HFFc6 (cell line): ENCODE measurements at places on chromosomes 16 and 17. TPM values are rescaled to one million over a fixed set of nuclear protein-coding genes. Genes with fewer than 3 reads are reported as not detected.

The PKMYT1 gene
- 21.1 to 39.9 TPM (median 37.8 TPM) in 3 replicates for total RNA-seq

The CRYBA1 gene
- total RNA-seq: 0.46 TPM in 1 of 3 replicates, not detected in the others

The WSCD1 gene
- total RNA-seq: not detected in 2 replicates

The SKAP1 gene
- total RNA-seq: not detected in 3 replicates

The SPN gene
- total RNA-seq: 0.12 TPM in 1 of 3 replicates, not detected in the others

The KNOP1 gene
- 12.7 and 15.2 TPM in 2 replicates for total RNA-seq

The EDC4 gene
- 59.1 to 63.2 TPM (median 62.1 TPM) in 3 replicates for total RNA-seq

DNA sequence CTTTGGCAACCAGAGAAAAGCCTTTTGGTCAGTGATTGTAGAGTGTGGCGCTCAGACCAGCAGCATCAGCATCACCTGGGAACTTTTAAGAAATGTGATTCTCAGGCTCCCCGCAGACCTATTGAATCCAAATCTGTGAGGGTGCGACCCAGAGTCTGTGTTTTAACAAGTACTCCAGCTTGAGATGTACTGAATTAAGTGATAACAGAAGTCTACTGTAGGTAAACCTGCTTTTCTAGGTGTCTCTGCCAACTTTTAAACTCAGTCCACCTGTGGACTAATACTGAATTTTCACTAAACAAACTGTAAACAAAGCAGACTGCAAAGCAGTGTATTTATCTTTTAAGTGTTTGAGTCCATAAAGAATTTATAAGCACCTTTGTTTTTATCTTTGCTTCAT lies 43.6 kb downstream of the NUP93 start:
- H3K36me3 ChIP-seq: 0 out of 2 replicates have a peak, but pooled peaks cover 5% of the 10 kb centered on the region
- H3K4me1 ChIP-seq: peaks cover 39% of the 10 kb centered on the region
- peaks cover 5% of the 10 kb centered on the region; the same call in 1 of the 2 replicates for H3K27me3 ChIP-seq
- H3K4me3 ChIP-seq: no peak overlapping the region

- no peak overlapping the region for H3K4me3 ChIP-seq
- no peak for DNase-seq
- H3K4me1 ChIP-seq: peaks cover 6% of the 10 kb centered on the region
- peaks cover 20% of the 10 kb centered on the region for H3K27me3 ChIP-seq
- no peaks in the 10 kb centered on the region for H3K36me3 ChIP-seq
Measured at GRCh38 chr17:58320570-58321323, 7.8 kb downstream of the TSPOAP1 start.

DNA sequence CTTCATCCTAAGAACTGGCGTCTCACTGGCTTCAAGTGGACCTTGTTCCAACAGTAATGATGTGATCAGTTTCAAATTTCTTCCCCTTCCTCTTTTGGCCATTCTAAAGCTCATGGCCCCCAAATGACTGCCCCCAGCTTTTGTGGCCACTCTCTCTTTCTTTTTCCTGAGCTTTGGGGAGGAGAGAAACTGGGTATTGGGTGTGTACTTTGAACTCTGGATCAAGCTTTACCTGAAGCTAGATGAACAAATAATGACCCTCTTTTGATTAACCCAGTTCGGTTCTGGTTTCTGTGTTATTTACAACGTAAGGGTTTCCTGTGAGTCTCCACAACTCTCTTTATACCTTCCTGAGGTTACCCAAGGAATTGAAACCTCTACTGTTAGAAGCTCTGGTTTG lies 132.7 kb downstream of the FTO start:
- H3K36me3 ChIP-seq: peaks cover 27% of the 10 kb centered on the region
- no peak overlapping the region for H3K27ac ChIP-seq
- H3K27me3 ChIP-seq: no peaks in the 10 kb centered on the region; the same call in 1 of the 2 replicates
- no peak overlapping the region for H3K4me3 ChIP-seq
- peaks cover 11% of the 10 kb centered on the region; the same call in 1 of the 2 replicates for H3K4me1 ChIP-seq

GRCh38 chr17:38917259-38917658 lies 8.2 kb upstream of the LASP1NB start:
- peaks cover 48% of the 10 kb centered on the region for H3K36me3 ChIP-seq
- DNase-seq: no peak
- peak overlapping the region; percentile 1; the same call in 1 of the 2 replicates for H3K4me3 ChIP-seq

DNA sequence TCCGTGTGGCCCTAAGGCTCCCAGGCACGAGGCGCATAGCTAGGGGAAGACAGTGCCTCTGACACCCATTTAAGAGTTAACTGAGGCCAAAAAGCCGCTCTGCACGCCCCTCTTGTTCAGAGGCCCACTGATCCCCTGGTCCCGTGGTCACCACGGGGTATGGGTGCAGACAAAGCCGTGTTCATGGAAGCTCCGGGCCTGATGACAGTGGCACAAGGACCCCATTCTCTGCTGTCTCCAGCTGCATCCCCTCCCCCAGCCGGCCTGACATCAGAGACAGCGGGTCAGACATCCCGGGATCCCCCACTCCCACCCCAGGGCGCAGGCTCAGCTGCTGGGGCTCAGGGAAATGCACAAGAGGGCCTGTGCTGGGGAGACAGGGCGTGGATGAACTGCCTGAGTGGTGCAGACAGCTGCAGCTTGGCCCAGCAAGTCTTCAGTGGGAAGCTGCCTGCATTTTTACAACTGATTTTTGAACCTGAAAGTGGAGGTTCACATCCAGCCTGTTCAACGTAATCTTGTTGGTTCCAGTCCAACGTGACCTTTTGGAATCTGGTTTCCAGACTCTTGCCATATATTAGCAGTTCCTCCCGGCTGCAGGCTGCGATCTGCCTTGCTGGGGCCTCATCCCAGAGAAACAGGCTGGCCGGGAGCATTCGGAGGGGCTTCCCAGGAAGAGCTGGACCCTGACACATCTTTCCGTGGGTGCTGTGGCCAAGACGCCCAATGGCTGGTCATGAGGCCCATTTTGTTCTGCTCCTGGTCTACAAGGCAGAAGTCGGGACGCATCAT lies 9.7 kb upstream of the BAHCC1 start:
- H3K27ac ChIP-seq: no peak overlapping the region
- peaks cover 6% of the 10 kb centered on the region for H3K27me3 ChIP-seq
- H3K4me1 ChIP-seq: peaks cover 13% of the 10 kb centered on the region
- no peaks in the 10 kb centered on the region for H3K36me3 ChIP-seq
- DNase-seq: no peak

DNA sequence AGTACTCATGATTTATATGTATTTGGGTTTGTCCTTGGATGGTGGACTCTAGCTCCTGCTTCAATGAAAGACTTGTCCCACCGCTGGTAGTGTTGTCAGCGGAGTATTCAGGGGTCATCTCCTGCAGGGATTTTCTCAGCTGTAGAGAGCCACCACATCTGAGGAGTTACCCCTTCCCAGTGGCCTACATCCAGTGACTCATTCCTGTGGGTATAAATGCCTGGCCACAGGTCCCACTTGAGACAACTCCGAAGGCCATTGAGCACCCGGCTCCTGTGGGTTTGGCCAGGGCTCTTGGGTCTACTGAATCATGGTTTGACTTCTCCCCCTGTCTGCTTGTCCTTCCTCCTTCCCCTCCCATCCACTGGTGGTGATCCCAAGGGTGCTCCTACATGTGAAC lies 34.6 kb upstream of the WSB1 start:
- H3K36me3 ChIP-seq: no peaks in the 10 kb centered on the region
- DNase-seq: no peak
- no peak overlapping the region for H3K27ac ChIP-seq
- H3K4me1 ChIP-seq: peaks cover 11% of the 10 kb centered on the region; the same call in 1 of the 2 replicates
- peaks cover 8% of the 10 kb centered on the region for H3K27me3 ChIP-seq

DNA sequence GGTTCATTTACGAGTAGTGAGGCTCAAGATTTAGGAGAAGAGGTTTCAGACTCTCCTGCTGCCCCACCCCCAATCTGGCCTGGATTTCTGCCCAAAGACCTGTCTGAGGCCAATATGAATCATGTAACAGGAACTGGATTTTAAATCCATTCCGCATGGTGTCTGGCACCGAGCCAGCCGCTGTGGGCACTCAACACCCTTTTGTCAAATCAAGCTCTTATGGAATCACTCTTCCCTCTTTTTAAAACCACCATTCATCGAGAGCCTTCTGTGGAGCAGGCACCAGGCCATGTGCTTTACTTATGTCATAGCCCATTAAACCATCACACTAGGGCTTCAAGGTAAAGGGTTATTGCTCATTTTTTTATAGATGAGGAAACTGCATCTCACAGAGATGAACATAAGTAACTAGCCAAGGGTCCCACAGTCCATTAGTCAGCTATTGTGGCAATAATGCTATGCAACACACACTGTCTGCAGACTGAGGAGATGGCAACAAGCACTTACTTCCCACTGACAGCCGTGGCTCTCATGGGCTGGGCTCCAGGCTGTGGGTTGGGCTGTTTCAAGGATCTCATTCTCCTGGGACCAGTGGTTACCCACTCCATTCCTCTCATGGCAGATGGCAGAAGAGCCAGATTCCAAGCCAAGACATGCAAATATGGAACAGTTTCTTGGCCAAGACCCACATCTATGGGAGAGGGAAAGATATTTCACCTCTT lies 93.6 kb downstream of the WSCD1 start:
- H3K36me3 ChIP-seq: no peaks in the 10 kb centered on the region
- no peak for DNase-seq
- H3K27ac ChIP-seq: no peak overlapping the region
